M059J (cell line): ENCODE measurements at places on chromosomes 7 and 10. TPM values are rescaled to one million over a fixed set of nuclear protein-coding genes. Genes with fewer than 3 reads are reported as not detected.

NEUROD6 gene
- total RNA-seq, result not detected in 2 replicates

GBX1 gene
- total RNA-seq, result not detected in 2 replicates

MBL2 gene
- 0.02 TPM in 1 of 2 replicates, not detected in the other for total RNA-seq

ATRNL1 gene
- total RNA-seq, result 5.4 and 6.1 TPM in 2 replicates

SLC26A3 gene
- not detected in 2 replicates for total RNA-seq

GIMAP1 gene
- 0.07 TPM in 1 of 2 replicates, not detected in the other for total RNA-seq

LBX1 gene
- total RNA-seq, result not detected in 2 replicates

GRID2IP gene
- total RNA-seq, result 0.02 TPM in 1 of 2 replicates, not detected in the other

HSPA12A gene
- 0.59 and 4.7 TPM in 2 replicates for total RNA-seq

RET gene
- total RNA-seq, result 0.15 TPM in 1 of 2 replicates, not detected in the other

PRTFDC1 gene
- 15.3 and 18.0 TPM in 2 replicates for total RNA-seq

PIP gene
- total RNA-seq, result not detected in 2 replicates

FOXI2 gene
- total RNA-seq, result not detected in 2 replicates

ZFAND4 gene
- total RNA-seq, result 5.8 and 7.9 TPM in 2 replicates

SPDYE2 gene
- not detected in 2 replicates for total RNA-seq

HTRA1 gene
- 85.5 and 89.7 TPM in 2 replicates for total RNA-seq

FZD8 gene
- 3.6 and 5.1 TPM in 2 replicates for total RNA-seq

CAMK1D gene
- 0.57 and 1.4 TPM in 2 replicates for total RNA-seq

ELFN1 gene
- not detected in 2 replicates for total RNA-seq

MXI1 gene
- total RNA-seq, result 10.6 and 14.4 TPM in 2 replicates

NEURL1 gene
- total RNA-seq, result 4.5 and 19.9 TPM in 2 replicates

COPS6 gene
- 98.4 and 109 TPM in 2 replicates for total RNA-seq

MEST gene
- 177 and 196 TPM in 2 replicates for total RNA-seq

ASAH2B gene
- total RNA-seq, result 3.1 and 4.9 TPM in 2 replicates

PSD gene
- total RNA-seq, result not detected in 2 replicates

DGKB gene
- 0.05 TPM in 1 of 2 replicates, not detected in the other for total RNA-seq

VKORC1L1 gene
- total RNA-seq, result 12.5 and 20.0 TPM in 2 replicates

TMEM236 gene
- not detected in 2 replicates for total RNA-seq

SFTPD gene
- total RNA-seq, result not detected in 2 replicates

SLC26A5 gene
- not detected in 2 replicates for total RNA-seq

TMEM178B gene
- total RNA-seq, result 0.71 and 1.6 TPM in 2 replicates

AVPI1 gene
- total RNA-seq, result 13.3 and 20.6 TPM in 2 replicates

PON2 gene
- 213 and 223 TPM in 2 replicates for total RNA-seq

TUBGCP2 gene
- total RNA-seq, result 38.6 and 51.9 TPM in 2 replicates

OR2A25 gene
- not detected in 2 replicates for total RNA-seq

DNAJB6 gene
- 118 and 164 TPM in 2 replicates for total RNA-seq

SHLD2 gene
- 19.7 and 20.9 TPM in 2 replicates for total RNA-seq

NOS3 gene
- total RNA-seq, result not detected in 2 replicates

FAM25A gene
- not detected in 2 replicates for total RNA-seq

SRRM3 gene
- 0.27 and 0.39 TPM in 2 replicates for total RNA-seq

ERVW-1 gene
- total RNA-seq, result 0.02 TPM in 1 of 2 replicates, not detected in the other

HBP1 gene
- total RNA-seq, result 61.5 and 73.1 TPM in 2 replicates

ODAD2 gene
- 0.54 and 3.7 TPM in 2 replicates for total RNA-seq

FAM20C gene
- total RNA-seq, result 143 and 300 TPM in 2 replicates

MRPS33 gene
- total RNA-seq, result 12.1 and 53.0 TPM in 2 replicates
